ENCODE measurements at places on chromosomes 13 and 19. TPM values are rescaled to one million over a fixed set of nuclear protein-coding genes. Genes with fewer than 3 reads are reported as not detected.

Gene C19orf38
- total RNA-seq: not detected

Gene POSTN
- total RNA-seq: 26.5 TPM

Gene MRPL54
- 71.4 TPM for total RNA-seq

Gene FAM124A
- total RNA-seq: 10.1 TPM

Gene ZGLP1
- 1.3 TPM for total RNA-seq

Gene ZNF285
- total RNA-seq: 3.1 TPM

Gene DENND1C
- not detected for total RNA-seq

Gene INSL3
- not detected for total RNA-seq

Gene NEK5
- total RNA-seq: 0.05 TPM

Gene MCEMP1
- not detected for total RNA-seq

Gene TMEM255B
- 64.3 TPM for total RNA-seq
